WTC11 (cell line): ENCODE measurements at places on chromosomes 16 and 17. TPM values are rescaled to one million over a fixed set of nuclear protein-coding genes. Genes with fewer than 3 reads are reported as not detected.

DNA sequence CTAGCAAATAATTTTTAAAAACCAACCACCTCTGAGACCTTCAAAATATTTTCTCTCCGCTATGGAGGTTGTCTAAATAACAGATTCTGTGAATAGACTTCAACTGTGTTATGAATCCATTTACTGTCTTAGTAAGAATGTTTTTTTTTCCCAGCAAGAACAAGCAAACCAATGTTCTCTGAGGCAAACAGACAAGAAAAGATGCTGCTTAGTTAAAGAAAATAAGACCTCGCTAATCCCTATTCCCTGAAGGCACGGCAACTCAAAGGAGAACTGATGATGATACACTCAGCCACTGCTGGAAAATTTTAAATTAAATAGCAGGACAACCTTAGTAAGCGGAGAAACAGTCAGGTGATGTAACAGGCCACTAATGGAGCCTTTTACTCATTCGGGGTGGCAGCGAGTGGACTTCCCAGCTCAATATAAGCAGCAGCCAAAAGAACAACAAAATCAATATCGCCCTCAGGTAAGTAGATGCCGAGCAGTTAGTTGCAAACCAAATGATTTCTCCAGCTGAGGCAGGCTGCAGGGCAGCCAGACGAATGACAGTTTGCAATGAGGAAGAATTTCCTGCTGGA lies 81.8 kb downstream of the CPPED1 start:
- no peak for DNase-seq

- DNase-seq, result no peak
These were observed 120.5 kb downstream of the ZFHX3 start for GRCh38 chr16:72927199-72928089.

DNA sequence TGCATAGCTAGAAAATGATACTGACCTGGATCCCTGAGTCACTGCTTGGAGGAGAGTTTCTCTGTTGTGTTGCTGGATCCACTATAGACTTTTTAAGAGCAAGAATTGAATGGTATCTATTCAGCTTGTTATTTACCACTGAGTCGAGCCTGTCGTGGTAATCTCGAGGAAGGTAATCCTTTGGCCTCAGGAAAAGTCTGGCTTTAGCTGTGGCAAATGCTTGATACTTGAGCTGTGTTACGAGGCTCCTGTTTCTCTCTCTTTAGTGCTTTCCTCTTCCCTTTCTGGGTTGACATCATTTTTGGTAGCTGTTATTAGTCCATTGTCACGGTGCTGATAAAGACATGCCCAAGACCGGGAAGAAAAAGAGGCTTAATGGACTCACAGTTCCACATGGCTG lies 314.3 kb downstream of the SNX29 start:
- DNase-seq, result no peak

GRCh38 chr16:87207509-87207908 lies 109.7 kb downstream of the C16orf95 start:
- no peak for DNase-seq

- no peak for DNase-seq
These were observed 109.1 kb upstream of the CRHR1 start for GRCh38 chr17:45675012-45675411.

DNA sequence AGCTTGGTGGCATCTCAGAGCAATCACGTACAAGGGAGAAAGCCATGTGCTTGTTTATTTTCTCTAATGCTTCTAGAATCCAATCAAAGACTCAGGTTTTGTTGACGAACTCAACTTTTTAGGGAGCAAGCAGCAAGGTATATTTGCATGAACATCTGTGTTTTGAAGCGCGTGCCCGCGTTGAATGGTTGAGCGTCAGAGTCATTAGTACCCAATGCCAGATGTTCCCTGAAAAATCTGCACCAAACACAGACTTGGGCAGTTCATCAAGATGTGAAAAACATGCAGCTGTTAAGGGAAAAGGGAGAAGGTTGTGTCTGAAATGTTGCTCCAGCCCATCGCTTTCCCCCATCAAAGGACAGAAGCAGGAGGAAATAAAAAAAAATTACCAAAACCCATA lies 170.4 kb downstream of the SNX29 start:
- DNase-seq, result no peak

DNA sequence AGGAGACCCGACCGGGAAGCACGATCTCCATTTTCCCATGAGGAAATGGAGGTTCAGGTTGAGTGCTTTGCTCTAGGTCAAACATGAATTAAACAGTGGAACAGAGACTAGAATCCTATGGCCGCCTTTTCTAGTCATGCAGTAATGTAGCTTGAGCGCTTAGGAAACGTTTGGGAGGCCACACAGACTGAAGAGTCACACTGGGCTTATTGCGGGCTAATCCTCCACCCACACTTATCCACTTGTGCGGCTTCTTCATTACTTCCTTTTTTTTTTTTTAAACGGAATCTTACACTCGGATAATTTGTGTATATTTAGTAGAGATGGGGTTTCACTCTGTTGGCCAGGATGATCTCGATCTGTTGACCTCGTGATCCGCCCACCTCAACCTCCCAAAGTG lies 26.0 kb downstream of the CACNG3 start:
- DNase-seq, result no peak

- DNase-seq, result no peak
These were observed 208.3 kb upstream of the PMFBP1 start for GRCh38 chr16:72380283-72380682.

Gene CORO1A
- total RNA-seq, result 6.2 to 10.0 TPM (median 6.5 TPM) in 3 replicates

Gene IL34
- total RNA-seq, result 6.0 to 8.8 TPM (median 7.5 TPM) in 3 replicates

Gene CCL23
- total RNA-seq, result not detected in 3 replicates

Gene DNAH2
- total RNA-seq, result 0.17 to 0.34 TPM (median 0.27 TPM) in 3 replicates

Gene NPIPB13
- 5.4 to 9.6 TPM (median 8.4 TPM) in 3 replicates for total RNA-seq

Gene EVI2A
- total RNA-seq, result 0.09 to 0.16 TPM (median 0.15 TPM) in 3 replicates

Gene TP53TG3B
- not detected in 3 replicates for total RNA-seq
